ENCODE measurements at places on chromosomes 3 and 15.

DNA sequence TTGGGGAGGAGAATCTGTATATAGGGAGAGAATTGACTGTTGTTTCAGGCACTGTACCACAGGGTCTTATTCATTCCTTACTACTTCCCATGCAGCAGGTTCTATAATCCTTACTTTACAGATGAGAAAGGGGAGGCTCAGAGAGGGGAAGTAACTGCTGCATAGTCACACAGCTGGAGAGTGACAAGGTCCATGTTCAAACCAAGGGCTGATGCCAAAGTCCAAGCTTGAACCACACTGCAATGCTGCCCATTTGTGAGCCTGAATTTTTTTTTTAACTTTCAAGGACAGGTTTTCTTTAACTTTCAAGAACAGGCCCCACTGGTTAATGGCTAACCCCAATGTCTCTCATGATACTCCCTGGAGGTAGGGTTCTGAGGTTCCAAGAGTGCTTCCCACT, 26.2 kb downstream of the RBP2 start:
- DNase-seq, result no peak

- DNase-seq, result no peak
Observed at GRCh38 chr3:99865321-99865720, 47.7 kb downstream of the CMSS1 start.

DNA sequence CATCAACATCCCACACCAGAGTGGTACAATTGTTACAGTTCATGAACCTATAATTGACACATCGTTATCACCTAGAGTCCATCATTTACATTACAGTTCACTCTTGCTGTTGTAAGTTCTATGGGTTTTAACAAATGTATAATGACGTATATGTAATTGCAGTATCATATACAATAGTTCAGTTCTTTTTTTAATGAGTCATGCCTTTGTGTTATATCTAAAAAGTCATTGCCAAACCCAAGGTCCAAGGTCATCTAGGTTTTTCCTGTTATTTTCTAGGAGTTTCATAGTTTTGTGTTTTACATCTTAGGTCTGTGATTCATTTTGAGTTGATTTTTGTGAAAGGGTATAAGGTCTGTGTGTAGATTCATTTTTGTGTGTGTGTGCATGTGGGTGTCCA, 160.9 kb upstream of the GALNT15 start:
- no peak for DNase-seq

GRCh38 chr15:101694261-101694660, 30.0 kb downstream of the TARS3 start:
- no peak for DNase-seq

- peak; percentile 8 for DNase-seq
Observed at GRCh38 chr3:176514297-176514696, 683.0 kb downstream of the TBL1XR1 start.

GRCh38 chr3:15997274-15997943, 177.1 kb upstream of the GALNT15 start:
- no peak for DNase-seq

GRCh38 chr3:151052756-151053155, 32.7 kb upstream of the MED12L start:
- no peak for DNase-seq

DNA sequence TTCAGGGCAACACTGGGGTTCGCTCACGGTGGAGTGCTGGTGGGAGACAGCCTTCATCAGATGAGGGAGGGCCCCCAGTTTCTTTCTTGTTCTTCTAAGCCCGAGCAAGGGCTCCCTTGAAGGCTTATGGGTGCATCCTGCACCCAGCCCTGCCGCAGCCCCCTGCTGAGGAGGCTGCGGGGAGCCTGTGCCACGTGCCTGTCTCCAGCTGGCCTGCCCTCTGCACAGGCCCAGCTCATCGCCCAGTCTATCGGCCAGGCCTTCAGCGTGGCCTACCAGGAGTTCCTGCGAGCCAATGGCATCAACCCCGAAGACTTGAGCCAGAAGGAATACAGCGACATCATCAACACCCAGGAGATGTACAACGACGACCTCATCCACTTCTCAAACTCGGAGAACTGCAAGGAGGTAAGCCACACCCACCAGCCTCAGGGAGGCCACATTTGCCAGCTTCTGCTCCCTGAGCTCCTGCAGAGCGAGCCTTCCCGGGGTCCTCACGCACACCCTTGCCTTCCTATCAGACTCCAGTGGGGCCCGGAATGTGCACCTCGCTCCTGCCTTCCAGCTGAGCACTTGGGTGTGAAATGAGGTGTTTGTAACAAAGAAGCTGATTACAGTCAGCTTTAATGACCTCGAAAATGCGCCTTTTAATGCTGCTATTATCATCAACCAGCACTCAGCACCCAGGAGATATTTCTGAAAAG, 164.3 kb downstream of the NSMCE3 start:
- no peak for DNase-seq

GRCh38 chr15:39833515-39833981, 50.9 kb upstream of the FSIP1 start:
- DNase-seq, result no peak

- DNase-seq, result no peak
Observed at GRCh38 chr3:176579711-176580185, 617.5 kb downstream of the TBL1XR1 start.

DNA sequence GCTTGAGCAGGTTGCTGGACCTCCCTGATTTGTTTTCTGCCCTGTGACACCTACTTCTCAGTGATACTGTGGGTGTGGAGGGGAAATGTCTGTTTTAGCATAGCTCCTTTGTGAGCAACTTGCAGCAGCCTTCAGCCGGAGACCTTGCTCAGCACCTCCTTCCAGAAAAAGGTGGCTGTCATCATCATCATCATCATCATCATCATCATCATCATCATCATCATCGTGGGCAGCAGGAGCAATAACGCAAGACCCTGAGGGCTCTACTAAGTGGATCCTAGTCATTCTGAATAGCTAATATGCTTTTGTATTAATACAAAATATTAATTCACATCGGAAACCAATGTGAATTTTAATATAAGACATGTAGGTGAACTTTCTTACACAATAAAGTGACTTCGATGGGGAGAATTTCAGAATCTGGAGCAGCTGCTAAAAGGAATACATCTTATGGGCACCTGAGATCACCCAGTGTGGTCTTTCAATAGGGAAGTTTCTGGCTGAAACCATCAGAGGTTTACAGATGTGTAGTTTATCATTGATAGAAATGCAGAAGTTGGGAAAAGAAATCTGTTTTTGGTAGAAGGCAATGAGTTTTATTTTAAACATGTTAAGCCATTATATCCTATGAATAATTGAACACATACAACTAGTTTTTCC, 8.6 kb downstream of the GABRR3 start:
- no peak for DNase-seq

DNA sequence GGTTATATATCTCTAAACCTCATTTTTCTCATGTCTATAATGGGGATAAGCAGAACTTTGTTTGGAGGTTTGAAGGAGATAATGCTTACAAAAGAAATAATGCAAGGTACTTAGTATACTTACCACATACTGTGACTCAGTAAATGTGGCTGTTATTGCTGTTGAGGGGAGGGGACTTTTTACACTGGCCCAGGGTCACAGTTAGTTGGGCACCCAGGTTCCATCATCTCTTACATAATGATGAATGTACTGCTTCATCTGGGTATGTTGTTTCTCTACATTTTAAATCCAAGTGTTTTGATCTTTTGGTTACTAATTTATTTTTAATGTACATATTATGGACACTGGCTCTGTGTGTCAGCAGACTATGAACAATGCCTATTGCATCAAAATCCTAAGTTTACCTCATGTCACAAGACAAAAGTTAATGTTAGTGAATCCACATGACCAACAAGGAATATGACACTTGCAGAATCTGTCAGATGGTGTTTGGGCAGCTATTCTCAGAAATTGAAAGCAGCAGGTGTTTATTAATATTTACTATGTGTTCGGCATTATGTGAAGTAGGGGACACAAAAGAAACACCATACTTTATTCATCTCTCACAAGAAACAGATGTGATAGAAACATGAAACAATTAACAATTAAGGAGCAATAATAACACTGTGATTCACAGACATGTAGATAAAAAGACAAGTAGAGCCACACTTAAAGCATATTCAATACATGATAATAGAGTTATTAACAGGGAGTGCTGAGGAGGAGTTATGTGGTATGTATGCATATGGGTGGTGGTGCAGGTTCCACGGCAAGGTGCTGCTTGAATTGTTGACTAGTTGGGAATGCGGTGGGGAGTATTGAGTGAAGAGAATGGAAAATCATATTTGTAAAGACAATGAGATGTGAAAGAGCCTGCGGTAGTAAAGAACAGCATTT, 109.7 kb downstream of the GALK2 start:
- DNase-seq, result no peak

DNA sequence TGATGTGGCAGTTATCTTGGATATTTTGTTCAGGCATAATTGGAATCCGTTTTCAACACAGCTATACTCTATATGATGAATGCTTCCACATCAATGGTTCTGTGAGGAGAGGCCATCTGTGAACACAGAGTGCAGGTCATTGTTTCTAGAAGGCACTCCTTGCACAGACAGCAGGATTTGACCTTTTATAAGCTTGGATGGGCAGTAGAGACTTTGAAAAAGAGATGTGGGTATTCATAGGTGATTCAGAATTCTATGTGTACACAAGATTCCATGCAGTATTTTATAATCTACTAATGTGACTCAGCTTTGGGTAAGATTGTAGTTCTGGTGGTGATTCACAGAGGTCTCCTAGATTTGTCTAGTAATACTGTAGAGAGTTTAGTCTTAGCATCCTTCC, 12.5 kb downstream of the ARPP21 start:
- peak; percentile 61 for DNase-seq

- no peak for DNase-seq
Observed at GRCh38 chr3:78665101-78665500, 1102.7 kb downstream of the ROBO1 start.
